ENCODE measurements at places on chromosomes 5 and 9.

DNA sequence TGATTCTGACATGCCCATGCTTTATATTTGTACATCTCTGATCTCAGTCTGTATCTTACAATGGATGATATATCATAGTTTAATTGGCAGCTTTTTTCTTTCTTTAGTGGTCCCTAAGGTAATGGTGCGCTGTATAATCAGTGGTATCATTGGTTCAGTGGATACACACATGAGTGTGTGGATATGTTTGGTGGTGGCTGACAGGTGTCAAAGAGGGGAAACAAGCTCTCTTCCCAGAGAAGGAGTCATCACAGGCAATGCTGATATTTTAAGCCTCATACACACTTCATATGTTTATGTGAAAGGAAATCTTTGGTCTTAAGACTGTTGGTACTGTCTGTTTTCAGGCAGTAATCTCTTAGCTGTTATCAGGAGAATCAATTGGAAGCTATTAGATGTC is 52.1 kb upstream of the KIAA1958 start:
- DNase-seq = no peak

DNA sequence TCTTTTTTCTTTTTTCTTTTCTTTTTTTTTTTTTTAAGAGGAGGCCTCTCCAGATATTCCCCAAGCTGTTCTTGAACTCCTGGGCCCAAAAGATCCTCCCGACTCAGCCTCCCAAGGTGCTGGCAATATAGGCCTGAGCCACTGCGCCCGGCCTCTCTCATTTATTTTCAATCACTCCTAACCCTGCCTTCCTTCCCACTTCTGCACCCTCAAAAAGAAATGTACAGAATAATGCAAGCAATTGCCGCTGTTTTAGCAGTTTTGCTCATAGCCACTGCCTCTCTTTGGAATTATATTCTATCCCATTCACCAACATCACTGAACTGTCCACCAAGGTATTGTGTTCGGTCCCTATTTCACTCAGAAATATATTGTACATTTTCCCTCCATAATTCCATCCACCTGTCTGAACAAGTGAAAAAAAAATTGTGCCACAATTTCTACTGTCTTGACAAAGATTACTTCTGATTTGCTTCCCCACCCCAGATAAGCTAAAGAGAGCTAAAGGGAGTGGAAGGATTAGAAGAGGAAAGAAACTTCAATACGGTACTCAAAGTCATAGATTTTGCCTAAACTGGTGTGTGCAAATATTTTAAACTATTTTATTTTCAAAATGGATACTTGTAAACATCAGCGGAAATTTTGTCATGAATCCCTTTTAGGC is 1.9 kb downstream of the FNBP1 start:
- DNase-seq = no peak

GRCh38 chr9:70073193-70073592 is 29.5 kb downstream of the MAMDC2 start:
- no peak for DNase-seq

DNA sequence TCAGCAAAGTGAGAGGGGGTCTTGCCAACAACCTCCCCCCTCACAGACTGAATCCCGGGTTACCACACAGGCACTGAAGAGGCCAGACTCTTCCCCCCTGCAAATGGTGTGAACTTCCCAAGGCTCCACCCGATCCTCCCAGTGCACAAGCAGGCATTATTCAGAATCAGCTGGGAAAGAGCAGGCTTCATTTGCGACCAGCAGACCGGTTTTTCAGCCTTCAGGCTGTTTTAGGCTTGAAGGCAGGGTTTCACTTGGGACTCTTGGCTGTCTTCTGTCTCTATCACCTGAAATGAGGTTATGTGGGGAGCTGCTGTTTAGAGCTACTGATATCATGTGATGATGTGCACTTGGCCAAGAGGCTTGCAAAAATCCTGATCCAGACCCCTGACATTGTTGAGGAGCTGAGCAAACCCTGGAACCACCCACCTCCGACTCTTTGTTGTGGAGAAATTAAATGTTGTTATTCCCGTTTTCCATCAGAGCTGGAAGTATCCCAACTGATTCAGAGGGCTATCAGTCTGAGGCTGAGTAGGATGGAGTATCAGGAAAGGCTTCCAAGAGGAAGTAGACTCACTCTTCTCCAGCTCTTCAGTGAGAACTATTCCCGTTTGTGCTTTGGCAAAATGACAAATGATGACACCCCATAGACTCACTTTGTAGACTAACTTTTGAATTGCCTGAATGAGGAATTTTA is 63.3 kb upstream of the ZFR start:
- no peak for DNase-seq

GRCh38 chr5:2727550-2727949 is 23.9 kb downstream of the IRX2 start:
- no peak for DNase-seq

DNA sequence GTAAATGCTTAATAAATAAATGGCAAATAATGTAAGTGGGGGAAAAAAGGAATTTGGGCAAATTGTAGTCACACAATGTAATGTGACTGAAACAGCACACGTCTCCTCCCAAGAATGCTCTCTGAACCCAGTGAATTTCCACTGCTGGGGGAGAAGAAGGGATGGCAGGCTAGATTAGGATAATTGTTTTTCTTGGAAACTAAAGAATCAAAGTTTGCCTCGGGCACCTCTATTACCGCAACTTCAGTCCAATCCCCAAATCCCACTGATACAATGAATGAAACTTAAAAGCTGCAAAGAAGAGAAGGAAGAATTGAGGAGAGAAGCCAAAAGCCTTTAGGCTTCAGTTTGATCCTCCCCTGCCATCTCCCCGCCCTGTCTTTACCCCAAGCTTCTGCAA is 423.2 kb upstream of the PAPPA start:
- DNase-seq = no peak

DNA sequence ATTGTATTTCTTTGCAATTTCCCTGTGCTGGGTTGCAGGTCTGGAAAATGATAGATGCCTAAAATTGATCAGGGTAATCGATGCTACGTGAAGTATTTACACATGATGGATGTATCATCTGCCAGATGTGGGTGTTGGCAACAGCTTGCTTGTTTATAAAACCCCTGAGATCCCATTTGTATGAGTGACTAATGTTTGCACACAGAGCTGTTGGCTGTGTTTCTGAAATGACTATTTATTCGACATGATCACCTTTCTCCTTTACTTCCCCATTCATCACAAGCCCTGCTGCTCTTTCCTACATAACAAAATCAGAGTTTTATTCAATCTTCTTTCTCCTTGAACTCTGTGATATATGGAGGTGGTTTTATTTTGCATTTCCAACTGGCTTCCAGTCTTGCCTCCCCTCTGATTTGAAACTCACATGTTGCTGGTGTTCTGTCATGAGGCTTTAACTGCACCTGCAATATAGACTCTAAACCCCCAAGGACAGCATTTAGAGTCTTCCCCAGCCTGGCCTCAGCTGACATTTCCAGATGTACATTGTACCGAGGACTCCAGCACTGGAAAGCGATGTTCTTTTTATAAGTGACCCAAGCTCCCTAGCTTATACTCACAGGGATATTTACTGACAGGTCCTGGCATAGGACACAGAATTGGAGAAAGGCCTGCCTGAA is 50.7 kb upstream of the SHB start:
- DNase-seq = no peak

DNA sequence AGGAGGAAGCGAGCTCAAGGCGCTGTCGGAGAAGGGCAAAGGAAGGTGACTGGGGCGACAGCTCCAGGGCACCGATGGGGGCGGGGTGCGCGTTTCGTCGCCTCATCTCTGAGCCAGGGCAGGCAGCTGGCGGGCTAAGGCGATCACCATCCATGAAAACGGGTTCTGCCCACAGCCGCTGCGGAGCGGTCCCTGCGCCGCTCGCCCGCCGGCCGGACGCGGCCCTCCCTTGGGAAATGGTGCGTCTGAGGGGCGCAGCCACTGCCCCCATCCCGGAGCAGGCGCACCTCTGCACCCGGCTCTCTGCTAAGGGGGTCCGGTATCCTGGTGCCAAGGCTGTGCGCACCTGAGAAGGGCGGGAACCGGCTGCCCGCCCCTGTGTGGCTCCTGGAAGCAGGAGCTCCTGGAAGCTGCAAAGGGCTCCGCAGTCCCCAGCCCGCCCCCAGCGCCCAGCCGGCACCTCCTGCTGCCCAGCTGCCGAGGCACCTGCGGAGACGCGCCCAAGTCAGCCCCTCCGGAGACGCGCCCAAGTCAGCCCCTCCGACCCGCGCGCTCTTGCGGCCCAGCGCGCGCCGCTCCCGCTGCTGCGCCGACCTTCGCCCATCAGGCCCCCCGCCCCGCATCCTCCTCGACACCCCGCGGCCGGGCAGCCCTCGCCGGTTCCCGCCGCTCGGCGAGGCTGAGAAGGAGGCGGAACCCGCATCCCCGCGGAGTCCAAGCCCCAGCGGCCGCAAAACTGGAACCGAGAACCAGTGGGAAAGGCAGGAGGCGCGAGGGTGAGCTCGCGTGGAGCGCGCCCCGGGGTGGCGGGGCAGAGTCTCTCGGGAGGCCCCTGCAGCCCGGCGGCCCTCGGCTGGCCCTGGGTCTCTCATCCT is 757 bp downstream of the ANKRD34B start:
- no peak for DNase-seq

DNA sequence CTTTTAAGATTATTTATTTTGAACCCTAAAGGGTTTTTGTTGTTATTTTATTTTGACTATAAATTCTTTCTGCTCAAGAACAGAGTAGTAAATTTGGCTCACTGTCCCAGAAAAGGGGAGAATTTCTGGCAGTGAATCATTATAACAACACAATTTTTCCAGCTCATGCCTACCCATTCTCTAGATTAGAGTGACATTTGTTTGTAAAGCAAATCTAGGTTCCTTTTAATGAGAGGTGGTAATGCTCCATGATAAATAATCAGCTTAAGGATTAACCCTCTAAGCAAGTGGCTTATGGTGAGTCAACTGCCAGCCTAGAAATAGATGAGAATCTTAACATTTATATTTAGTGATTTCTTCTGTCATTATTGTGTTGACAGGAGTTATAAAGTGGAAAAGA is 409.2 kb downstream of the NFIB start:
- DNase-seq = no peak

DNA sequence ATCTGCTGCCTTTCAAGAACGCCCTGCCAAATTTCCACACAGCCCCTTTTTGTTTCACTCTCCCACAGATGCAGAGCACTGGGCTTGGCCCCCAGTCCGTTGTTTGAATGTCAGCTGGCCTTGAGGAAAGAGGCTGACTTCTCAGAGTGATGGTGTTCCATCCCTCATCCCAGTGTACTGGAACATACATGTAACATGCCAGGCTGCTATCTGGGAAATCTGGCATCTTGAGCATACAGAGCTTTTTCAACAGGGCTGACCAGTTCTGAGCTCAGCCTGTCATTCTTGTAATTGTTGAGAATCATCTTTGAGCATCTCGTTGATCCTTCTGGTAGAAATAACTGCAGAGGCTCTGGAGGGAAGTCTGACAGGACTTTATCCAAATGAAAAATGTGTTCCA is 2.8 kb downstream of the GALNT10 start:
- DNase-seq = no peak

GRCh38 chr5:119948162-119948561 is 318.8 kb downstream of the FAM170A start:
- no peak for DNase-seq

DNA sequence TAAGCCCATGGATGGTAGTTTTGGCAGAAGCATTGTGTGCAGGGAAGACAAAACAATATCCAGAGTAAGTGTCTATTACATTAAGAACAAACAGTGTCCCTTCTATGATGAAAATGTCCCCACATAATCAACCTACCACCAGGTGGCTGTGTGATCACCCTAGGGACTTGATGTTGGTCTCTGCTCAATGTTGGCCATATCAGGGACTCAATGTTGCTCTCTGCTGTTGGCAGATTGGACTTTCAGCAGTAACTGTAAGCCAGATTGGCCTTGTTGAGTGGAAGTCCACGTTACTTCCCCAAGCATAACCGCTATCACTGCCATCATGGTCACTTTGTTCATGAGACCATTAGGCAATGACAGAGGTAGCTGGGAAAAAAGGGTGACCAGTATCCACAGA is 52.8 kb upstream of the PRSS3 start:
- DNase-seq = no peak

DNA sequence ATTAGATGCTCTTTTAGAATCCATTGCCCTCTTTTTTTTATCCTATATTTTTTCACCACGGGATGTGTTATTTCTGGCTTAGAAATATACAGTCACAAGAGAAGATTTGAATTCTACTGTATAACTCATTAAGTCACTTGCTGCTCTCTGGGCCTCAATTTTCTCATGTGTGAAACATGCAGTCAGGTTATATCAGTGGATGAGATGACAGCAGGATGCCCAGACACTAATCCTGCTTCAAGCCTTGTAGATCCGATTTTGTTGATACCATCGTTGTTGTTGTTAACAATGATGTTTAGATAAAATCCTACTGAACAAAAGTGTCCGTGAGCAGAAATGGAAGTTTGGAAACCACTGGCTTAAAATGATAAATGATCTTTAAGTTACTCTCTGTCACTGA is 421.9 kb upstream of the DMAC1 start:
- DNase-seq = no peak

- DNase-seq = no peak
These were observed 7.2 kb downstream of the IRGM start for GRCh38 chr5:150853561-150853960.

DNA sequence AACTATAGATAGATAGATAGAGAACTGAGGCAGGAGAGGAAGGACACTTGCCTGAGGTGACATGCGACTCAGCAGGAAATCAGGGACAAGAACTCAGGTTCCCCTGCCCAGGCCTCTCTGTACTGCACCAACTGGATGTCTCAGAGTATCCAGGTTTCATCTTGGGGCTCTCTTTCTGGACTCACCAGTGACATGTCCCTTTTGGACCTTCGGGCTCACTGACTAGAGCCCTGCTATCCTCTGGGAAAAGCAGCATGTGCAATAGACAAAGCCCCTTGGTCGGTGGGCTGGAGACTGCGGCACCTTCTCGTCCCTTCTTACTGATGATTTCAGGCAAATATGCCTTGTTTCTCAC is 104.5 kb downstream of the RGS3 start:
- no peak for DNase-seq

- DNase-seq = no peak
These were observed 80.7 kb upstream of the PITX1 start for GRCh38 chr5:135114759-135115158.

DNA sequence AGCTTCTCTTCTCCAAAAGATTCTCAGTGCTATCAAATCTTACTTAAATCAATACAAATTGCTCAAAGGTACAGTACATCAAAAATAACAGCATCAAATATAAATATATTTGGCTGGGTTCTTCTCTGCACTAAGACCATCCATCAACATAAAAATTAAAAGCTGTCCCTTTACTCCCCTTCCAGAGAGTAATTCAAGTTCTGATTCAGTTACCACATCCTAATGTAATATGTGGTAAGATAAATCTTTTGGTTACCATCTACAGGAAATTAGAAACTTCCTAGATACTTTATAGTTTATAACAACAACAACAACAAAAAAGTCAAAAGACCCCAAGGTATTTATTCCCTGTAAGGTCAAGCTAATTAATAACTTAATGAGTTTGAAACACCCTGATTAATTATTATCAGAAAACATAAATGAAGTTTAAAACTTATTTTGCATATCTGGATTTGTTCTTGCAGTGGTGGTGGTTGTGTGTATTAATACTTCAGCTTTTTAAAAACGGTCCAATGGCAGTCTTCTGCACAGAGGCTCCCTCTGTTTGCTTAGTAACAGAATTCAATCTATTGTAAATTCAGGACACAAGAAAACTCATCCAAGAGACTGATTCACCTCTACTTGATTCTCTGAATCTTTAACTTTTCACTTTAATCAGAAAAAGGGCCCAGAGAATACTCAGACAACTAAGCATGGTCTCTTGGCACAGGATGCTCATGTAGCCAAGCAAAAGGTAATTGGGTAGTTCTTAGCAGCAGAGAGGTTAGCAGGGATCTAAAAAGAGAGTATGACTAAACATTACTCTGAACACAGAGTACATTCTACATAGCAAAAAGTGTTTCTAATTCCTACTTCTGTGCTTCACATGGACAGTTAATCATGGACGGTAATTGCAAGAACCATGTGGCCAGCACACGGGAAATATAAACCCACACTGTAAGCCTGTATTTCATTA is 20.1 kb downstream of the DIAPH1 start:
- no peak for DNase-seq

All from HAP-1 (cell line).